Natural killer cell (primary cell): ENCODE measurements at places on chromosomes 16 and 17.
A peak's percentile ranks its signal among the peaks of the same experiment; 100 is the strongest.

DNA sequence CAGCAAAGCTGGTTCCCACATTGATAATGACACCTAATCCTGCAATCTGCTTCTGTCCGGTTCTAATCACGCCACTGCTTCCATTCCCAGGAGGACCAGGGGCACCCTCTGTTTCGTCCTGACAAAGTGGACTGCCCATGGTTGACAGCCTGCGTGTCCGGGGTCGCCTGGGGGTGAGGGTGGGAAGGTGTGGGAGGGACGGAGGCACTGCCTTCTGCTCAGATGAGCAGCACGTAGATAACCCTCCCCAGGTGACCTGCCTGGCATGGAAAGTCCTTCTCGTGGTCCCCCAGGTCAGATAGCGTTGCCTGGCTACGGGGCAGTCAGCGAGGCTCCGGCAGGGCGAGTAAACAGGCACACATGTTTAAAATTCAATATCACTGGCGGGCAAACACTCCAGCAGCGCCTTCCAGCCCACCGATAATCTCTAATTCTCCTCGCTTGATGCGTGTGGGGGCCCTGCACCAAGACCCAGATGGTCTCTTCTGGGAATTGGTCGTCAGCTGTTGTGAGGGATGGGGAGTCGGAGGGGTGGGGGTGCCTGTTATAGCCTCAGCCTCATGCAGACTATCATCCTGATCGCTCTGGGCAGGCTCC is 132.2 kb downstream of the RAP1GAP2 start:
- no peak for DNase-seq
- peaks cover 20% of the 10 kb centered on the region for H3K36me3 ChIP-seq
- H3K4me1 ChIP-seq, result peaks cover 56% of the 10 kb centered on the region

GRCh38 chr16:84680165-84680842 is 19.5 kb upstream of the USP10 start:
- H3K4me1 ChIP-seq, result no peaks in the 10 kb centered on the region
- no peaks in the 10 kb centered on the region for H3K27me3 ChIP-seq
- no peak overlapping the region for H3K4me3 ChIP-seq
- no peak for DNase-seq

GRCh38 chr16:2753733-2754020 is 1.2 kb downstream of the SRRM2 start:
- H3K4me3 ChIP-seq, result peak overlapping the region; percentile 88
- H3K27me3 ChIP-seq, result no peaks in the 10 kb centered on the region

GRCh38 chr17:32120141-32120540 is 22.2 kb upstream of the RHOT1 start:
- H3K36me3 ChIP-seq, result no peaks in the 10 kb centered on the region
- H3K27me3 ChIP-seq, result no peaks in the 10 kb centered on the region
- no peak for DNase-seq
- no peak overlapping the region for H3K27ac ChIP-seq

- H3K36me3 ChIP-seq, result peaks cover 7% of the 10 kb centered on the region
- no peak overlapping the region for H3K27ac ChIP-seq
- no peak for DNase-seq
- H3K4me1 ChIP-seq, result peaks cover 3% of the 10 kb centered on the region
- no peak overlapping the region for H3K4me3 ChIP-seq
Measured at GRCh38 chr17:81821603-81822311, 11.3 kb downstream of the MCRIP1 start.

DNA sequence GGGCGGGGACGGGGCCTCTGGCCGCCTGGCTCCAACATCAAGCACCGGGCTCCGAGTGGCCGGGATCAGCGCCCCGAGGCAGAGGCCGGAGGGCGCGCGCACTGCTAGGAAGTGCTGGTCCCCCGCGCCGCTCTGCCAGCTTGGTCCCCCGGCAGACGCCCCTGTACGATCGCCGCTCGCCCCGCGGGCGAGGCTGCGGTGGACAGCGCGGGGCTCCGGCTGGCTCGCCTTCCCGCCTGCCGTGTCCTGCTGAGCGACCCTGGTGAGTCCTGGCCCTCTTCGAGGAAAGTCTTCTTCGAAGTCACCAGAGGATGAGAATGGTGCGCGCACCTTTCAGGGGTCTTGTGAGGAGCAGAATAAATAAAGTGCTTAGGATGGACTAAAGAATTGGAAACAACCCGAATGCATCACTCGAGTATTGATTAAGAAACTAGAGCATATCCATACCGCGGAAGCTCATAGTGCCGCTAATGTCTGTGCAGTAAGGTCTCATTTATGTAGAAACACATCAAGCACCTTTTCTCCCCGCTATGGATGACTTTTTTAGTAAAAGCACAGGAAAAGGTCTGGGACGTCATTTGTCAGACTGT is 392 bp downstream of the ZNF213 start:
- H3K27ac ChIP-seq, result peak overlapping the region; percentile 62
- peak overlapping the region; percentile 70 for H3K4me3 ChIP-seq
- no peak for DNase-seq
- peaks cover 16% of the 10 kb centered on the region for H3K4me1 ChIP-seq

GRCh38 chr17:78805301-78805700 is 23.2 kb upstream of the CYTH1 start:
- H3K4me3 ChIP-seq, result no peak overlapping the region
- no peaks in the 10 kb centered on the region for H3K27me3 ChIP-seq
- H3K36me3 ChIP-seq, result peaks cover 69% of the 10 kb centered on the region
- peaks cover 21% of the 10 kb centered on the region for H3K4me1 ChIP-seq
- H3K27ac ChIP-seq, result no peak overlapping the region
- no peak for DNase-seq
